ENCODE measurements at places on chromosomes 4 and X. TPM values are rescaled to one million over a fixed set of nuclear protein-coding genes. Genes with fewer than 3 reads are reported as not detected.

- no peak for DNase-seq
Observed at GRCh38 chr4:6056976-6057766, 38.9 kb upstream of the C4orf50 start.

DNA sequence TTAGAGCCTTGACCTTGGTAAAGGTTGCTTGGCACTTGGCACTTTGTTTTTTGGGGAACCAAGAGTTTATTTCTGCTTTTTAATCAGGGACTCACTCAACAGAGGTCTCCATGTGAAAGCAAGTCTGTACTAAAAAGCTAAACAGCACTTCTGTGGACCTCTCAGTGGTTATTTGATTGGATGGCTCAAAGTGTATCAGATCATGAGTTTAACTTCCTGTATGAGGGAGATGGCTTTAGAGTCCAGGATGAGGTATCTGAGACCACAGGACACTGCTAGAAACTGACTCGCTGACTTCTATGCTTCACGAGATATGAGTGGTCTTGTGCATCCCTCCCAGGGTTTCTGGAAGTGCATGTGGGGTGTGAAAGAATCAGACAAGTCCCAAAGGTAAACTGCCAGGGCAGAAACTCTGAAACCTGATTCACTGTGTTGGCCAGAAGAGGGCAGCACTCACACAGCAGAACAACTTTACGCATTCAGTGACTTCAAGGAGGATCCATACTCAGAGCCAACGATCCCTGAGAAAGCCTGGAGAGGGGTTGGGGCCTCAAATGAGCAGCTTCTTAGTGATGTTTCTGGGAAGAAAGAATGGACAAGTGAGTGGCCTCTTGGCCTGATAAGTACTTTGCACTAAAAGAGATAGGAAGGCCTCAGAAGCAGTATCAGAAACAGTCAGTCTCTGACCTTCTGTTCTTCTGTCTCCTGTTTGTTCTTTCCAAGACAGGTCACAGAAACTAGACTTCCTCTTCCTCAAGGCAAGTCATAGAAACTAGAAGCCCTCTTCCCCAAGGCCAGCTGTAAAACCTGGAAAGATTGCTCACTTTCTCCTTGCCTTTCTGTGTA, 220.3 kb upstream of the CXCL13 start:
- peak; percentile 60 for DNase-seq

- peak; percentile 10 for DNase-seq
Observed at GRCh38 chr4:181261279-181261678, 981.9 kb upstream of the TENM3 start.

- no peak for DNase-seq
Observed at GRCh38 chr4:83449009-83449408, 6.6 kb downstream of the HELQ start.

DNA sequence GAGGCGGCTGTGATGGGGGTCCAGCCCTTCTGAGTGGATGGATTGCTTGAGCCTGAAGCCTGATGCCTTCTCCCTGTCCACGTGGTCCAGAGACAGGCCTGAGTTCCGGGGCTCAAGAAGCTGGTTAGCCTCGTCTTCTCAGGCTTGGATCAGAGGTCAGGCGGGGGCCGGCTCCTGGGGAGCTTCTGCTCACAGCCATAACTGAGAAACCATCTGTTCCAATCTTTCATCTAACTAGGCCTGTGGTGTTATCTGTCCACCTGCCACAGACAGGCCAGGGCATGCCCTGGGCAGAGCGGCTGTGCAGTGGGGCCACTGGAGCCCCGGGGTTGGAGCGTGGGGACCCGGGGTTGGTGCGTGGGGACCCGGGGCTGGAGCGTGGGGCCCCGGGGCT, 63.1 kb downstream of the SORCS2 start:
- no peak for DNase-seq

DNA sequence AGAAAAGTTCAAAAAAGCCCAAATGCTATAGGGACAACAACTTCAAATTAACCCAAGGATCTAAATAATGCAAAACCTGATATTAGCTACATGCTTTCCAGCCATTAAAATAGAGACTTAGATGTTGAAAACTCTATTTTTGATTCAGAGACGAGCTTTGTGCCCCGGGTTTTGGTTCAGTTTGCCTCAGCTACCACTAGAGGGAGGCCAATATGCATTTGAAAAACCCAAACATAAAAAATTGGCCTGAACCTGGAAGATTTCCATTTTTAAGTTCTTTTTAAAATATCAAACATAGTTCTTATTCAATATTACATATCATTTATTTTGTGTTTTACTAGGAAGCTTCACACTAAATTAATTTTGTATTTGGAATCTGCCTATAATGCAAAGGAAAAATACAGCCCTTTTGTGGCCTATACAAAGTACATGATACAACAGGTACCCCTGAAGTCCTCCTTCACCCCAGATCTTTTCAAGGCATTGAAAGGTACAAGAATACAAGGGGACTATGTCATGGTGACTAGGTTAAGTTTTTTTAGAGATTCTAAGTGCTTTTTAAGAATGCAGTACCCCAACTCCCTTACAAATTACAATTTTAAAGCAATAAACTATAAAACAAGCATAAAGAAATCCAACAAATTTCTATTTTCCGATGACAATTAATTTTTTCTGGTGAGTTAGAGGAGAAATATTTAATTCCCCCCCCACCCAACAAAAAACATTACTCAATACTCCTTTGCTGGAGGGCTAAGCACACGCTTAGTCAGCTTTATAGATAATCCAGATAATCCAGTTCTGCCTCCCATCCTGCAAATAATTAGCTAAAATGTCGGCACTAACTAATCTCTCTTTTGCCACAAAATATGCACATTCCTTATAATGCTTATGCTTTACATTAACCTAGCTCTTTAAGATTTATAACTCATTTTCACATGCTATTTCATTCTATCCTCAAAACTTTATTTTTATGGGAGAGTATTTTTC, 97.7 kb upstream of the PTPN13 start:
- no peak for DNase-seq

DNA sequence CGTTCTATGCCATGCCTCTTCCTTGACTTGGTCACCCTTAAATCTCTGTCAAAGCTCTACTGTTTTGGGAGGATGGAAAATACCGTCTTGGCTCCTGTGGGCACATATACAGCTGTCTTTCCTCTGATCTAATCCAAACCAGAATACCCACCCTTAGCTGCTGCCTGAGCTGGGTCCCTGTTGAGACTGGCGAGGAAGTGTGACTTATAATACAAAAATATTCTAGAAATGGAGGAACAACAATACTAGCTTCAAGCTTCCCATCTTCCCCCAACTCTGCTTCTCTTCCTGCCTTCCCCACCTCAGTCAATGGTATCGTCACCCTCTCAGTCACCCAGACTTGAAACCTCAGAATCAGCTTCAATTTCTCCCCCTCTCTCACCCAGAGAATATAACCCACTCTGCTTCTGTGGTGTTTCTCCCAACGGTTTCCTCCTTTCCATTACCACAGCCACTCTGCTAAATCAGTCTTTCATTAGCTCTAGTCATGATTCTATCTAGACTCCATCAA, 599 bp upstream of the IL2RG start:
- no peak for DNase-seq

- no peak for DNase-seq
Observed at GRCh38 chr4:101853691-101854090, 63.2 kb downstream of the BANK1 start.

- DNase-seq = no peak
Observed at GRCh38 chrX:133527825-133528224, 112.5 kb upstream of the GPC4 start.

DNA sequence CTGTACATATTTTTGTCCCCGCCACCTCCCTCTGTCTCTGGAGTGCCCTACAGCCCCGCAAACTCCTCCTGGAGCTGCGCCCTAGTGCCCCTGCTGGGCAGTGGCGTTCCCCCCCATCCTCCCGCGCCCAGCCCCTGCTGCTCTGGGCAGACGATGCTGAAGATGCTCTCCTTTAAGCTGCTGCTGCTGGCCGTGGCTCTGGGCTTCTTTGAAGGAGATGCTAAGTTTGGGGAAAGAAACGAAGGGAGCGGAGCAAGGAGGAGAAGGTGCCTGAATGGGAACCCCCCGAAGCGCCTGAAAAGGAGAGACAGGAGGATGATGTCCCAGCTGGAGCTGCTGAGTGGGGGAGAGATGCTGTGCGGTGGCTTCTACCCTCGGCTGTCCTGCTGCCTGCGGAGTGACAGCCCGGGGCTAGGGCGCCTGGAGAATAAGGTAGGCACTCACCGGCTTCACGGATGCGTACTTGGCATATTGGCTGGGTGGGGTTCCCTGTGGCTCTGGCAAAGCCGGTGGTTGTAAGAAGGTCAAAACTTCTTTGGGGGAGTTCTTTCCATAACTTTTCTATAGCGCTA, 653 bp downstream of the HHIP start:
- DNase-seq = no peak

DNA sequence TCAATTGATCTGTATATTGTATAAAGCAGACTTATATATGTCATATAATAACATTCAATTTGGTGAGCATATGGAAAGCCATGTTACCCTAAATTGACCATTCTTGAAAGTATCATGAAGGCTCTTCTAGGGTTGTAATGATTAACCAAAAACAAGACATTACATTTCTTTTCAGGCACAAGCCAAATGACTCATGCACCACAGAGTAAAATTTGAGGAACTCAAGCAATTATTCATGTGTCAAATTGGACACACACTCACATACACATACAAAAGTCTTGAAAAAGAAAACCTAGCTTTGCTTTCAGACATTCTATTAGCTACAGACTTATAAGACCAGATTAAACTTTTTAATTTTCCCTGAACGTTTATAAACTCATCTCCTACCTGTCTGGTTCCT, 146.5 kb upstream of the PCDH18 start:
- no peak for DNase-seq

- DNase-seq = no peak
Observed at GRCh38 chr4:8542776-8543525, 37.2 kb upstream of the GPR78 start.

DNA sequence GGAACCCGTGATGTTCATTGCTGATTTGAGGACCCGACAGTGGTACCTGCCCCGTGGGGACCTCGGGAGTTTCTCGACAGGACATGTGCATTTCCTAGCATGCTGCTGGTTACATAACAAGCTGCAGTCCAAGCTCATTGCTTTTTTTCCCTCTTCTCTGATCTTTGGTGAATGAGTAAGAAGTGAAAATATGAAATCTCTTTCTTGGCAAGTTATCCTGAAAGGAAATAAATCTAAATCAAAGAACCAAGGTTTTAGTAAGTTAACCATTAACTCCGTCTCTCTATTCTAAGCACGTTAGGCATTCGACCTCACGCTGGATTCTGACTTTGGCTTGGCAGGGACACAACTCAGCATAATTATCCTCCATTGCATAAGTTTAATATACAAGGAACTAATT, 86.6 kb downstream of the STK32B start:
- no peak for DNase-seq

GRCh38 chr4:20249333-20249732, 2.4 kb upstream of the SLIT2 start:
- DNase-seq = no peak

DNA sequence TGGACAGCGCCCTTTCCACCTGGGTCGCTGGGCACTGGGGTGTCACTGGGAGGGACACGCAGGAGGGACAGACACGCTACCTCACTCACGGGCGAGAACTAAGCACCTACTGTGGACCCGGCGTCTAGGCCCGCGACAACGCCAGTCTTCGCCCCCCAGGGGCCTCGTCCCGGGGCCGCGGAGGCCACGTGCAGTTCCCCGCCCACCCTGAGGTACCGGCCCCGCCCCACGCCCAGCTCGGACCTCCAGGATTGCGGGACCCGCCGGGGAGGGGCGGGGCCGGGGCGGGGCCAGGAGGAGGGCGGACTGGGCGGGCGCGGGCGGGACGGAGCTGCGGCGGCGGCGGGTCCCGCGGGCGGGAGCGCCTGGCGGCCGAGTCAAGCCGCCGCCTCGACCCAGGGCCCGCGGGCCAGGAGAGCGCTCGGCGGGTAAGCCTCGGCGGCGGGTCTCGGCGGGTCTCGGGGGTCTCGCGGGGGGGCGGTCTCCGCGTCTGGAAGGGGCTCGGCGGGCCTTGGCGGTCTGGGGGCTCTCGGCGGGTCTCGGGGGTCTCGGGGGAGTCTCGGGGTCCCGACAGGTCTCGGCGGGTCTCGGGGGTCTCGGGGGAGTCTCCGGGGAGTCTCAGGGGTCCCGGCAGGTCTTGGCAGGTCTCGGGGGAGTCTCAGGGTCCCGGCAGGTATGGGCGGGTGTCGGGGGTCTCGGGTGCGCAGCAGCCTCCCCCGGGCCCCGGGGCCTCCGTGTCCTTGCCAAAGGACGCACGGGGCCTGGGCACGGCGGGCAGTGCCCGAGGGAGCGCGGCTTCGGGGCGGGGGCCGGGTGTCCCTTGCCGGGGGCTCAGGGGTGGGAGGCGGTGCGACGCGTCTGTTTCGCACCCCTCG, at the start of gene SH3BP2:
Gene SH3BP2 (plus strand): TSS at position 375 of the 875 bp plus-strand sequence. CDS start 27,533 bp downstream, outside the sequence.
- DNase-seq = no peak

GRCh38 chrX:57451426-57452020, 140.3 kb upstream of the ZXDB start:
- DNase-seq = no peak

GRCh38 chrX:41236629-41237028, 97.3 kb upstream of the DDX3X start:
- no peak for DNase-seq

DNA sequence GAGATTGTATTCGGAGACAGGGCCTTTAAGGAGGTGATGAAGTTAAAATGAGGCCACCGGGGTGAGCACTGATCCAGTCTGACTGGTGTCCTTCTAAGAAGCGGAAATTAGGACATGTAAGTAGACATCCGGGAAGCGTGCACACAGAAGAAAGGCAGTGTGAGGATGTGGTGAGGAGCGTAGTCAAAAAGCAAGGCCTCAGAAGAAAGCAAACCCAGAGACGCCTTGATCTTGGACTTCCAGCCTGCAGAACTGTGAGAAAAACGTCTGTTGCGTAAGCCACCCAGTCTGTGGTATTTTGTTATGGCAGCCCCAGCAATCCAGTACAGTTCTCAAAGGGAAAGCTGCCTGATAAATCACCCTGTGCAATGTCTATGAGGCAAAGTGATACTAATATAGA, 153.5 kb downstream of the KCNIP4 start:
- DNase-seq = no peak

GRCh38 chrX:54843050-54843449, 35.5 kb downstream of the MAGED2 start:
- no peak for DNase-seq

The FRMD7 gene
- polyA plus RNA-seq = 1.2 TPM

The GABRQ gene
- polyA plus RNA-seq = 1.3 TPM

The FDCSP gene
- polyA plus RNA-seq = 0.81 TPM

The AMBN gene
- 1.4 TPM for polyA plus RNA-seq

The CTSO gene
- polyA plus RNA-seq = 40.8 TPM

The MAGEB3 gene
- not detected for polyA plus RNA-seq

The KCNE5 gene
- polyA plus RNA-seq = 4.2 TPM

The STBD1 gene
- 1.0 TPM for polyA plus RNA-seq

The GABRB1 gene
- 0.85 TPM for polyA plus RNA-seq

The ARL13A gene
- 0.42 TPM for polyA plus RNA-seq

The ESX1 gene
- polyA plus RNA-seq = not detected

The ZIC3 gene
- 0.04 TPM for polyA plus RNA-seq

The PNMA5 gene
- polyA plus RNA-seq = 0.39 TPM

The EXOC1L gene
- not detected for polyA plus RNA-seq

The SSX1 gene
- not detected for polyA plus RNA-seq

Measured in renal cortex interstitium (tissue), 15 donors.